Suprapubic skin (tissue), 4 donors: ENCODE measurements at places on chromosomes 5 and 9.

GRCh38 chr5:14063691-14064090 is 79.5 kb upstream of the TRIO start:
- no peak overlapping the region for H3K27ac ChIP-seq
- DNase-seq, result no peak
- no peaks in the 10 kb centered on the region for H3K27me3 ChIP-seq
- no peaks in the 10 kb centered on the region for H3K36me3 ChIP-seq
- no peak overlapping the region for H3K4me3 ChIP-seq

GRCh38 chr5:135534609-135535419 is 950 bp downstream of the NEUROG1 start:
- no peak overlapping the region for H3K27ac ChIP-seq
- peaks cover 85% of the 10 kb centered on the region for H3K27me3 ChIP-seq
- H3K36me3 ChIP-seq, result no peaks in the 10 kb centered on the region

GRCh38 chr5:133866160-133866902 is 102.1 kb downstream of the C5orf15 start:
- peaks cover 16% of the 10 kb centered on the region for H3K4me1 ChIP-seq
- no peaks in the 10 kb centered on the region for H3K27me3 ChIP-seq
- no peak overlapping the region for H3K4me3 ChIP-seq

DNA sequence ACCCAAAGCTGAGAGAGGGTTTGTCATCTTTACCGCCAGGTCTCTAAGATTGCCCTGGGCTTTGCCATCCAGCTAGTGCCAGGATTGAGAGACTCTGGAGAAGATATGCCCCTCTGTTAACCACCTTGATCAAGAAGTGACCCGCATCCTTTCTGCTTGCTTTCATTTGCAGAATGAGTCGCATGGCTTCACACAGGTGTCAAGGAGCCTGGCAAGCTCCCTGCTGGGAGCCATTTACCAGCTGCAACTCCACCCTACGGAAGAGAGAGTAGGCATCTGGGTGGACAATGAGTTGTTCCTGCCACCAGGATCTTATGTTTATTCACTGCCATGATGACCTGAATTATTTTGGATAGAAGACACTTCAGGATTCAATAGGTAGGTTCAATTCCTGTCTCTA is 43.0 kb downstream of the HSD17B3 start:
- H3K4me1 ChIP-seq, result no peaks in the 10 kb centered on the region
- no peaks in the 10 kb centered on the region for H3K36me3 ChIP-seq
- H3K4me3 ChIP-seq, result no peak overlapping the region

GRCh38 chr9:27086818-27087680 is 22.0 kb upstream of the TEK start:
- H3K36me3 ChIP-seq, result no peaks in the 10 kb centered on the region
- no peak for DNase-seq
- no peaks in the 10 kb centered on the region for H3K4me1 ChIP-seq
- H3K27ac ChIP-seq, result no peak overlapping the region
- H3K4me3 ChIP-seq, result no peak overlapping the region

DNA sequence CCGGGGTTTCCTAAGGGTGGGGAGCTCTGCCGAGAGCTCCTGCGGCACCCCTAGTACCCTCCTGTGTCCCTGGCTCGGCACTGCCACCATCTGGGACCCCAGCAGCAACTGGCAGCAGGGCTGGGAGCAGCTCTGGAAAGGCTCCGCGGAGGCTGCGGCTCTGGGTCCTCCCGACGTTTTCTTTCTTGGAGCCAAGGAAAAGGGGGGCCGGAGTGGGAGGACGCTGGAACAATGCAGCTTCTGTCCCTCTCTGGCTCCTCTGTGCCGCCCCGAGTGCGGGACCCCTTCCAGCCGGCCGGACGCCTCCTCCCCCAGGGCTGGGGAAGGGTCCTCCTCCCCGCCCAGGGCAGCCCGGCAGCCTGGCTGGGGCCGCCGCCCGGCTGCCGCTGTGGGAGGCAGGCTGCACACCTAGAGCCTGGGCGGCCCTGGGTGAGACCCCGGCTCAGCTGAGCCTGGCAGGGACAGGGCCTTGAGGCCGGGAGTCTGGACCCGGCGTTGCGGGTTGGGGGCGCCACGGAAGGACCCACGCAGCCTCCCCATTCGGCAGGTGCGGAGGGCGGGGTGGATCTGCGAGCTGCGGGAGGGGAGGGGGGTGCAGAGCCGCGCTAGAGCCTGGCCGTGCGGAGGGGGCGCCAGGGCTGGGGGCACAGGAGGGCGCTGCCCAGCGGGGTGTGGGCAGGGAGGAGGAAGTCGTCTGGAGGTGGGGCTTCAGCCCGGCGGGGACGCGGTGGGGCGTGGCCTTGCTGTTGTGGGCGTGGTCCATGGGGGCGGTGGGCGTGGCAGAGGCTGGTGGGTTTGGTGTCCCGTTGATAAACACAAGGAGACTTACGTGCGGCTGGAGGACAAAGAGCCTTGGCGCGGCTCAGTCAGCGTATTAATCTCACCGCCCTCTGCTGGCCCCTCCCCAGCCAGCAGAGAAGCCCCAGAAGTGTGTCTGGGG is 15.1 kb downstream of the GPSM1 start:
- peaks cover 48% of the 10 kb centered on the region for H3K4me1 ChIP-seq
- peaks cover 18% of the 10 kb centered on the region for H3K36me3 ChIP-seq
- no peaks in the 10 kb centered on the region for H3K27me3 ChIP-seq
- H3K4me3 ChIP-seq, result peak overlapping the region; percentile 52

DNA sequence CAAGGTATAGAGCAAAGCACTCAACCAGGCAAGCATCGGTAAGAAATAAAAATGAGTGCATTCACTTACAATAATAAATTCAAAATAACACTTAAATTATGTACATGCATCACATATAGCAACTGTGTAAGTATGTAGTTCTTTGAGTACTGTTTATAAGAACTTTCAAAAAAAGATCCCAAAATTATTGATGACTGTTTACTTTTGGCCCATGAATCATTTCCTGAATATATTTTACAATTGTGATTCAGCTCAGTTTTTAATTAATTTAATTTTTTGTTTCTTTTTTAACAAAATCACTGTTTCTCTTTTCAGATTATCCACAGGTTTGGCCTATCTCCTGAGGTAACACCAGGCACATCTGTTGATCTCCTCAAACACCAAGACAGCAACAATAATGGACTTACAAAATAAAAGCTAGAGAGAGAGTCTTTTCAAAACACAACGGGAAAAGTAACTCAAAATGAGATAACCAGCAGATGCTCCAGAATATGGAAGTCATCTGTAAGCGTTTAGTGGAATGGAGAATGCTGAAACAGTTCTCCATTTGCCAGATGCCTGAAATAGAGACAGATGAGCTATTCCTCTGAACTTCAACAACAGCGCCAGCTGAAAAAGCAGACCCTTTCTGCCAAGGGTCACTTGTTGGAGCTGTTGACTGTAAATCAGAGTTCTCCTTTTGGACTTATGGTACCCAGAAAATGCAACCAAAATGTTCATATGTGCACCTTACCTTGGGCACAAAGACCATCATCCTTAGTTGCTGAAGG is 348.6 kb upstream of the RGMB start:
- no peaks in the 10 kb centered on the region for H3K4me1 ChIP-seq
- H3K4me3 ChIP-seq, result no peak overlapping the region
- no peaks in the 10 kb centered on the region for H3K36me3 ChIP-seq
- no peak for DNase-seq
- H3K27me3 ChIP-seq, result no peaks in the 10 kb centered on the region

DNA sequence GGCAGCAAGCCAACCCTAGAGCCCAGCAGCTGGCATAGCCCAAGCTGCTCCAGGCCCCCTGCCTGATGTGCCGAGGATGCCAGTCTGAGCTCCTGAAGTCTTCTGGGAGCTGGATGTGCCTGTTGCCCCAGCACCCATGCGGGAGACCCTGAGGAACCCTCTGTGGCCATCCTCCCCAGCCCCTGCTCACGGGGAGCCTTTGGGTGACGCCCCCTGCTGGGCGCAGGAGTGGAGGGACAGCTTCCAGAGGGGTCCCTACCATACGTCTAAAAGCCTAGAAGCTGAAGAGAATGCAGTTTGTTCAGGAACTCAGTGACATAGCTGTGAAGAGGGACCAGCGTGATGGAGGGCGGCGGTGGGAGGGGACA is 33.1 kb upstream of the MVB12B start:
- H3K4me3 ChIP-seq, result no peak overlapping the region
- no peak overlapping the region for H3K27ac ChIP-seq
- H3K36me3 ChIP-seq, result no peaks in the 10 kb centered on the region

DNA sequence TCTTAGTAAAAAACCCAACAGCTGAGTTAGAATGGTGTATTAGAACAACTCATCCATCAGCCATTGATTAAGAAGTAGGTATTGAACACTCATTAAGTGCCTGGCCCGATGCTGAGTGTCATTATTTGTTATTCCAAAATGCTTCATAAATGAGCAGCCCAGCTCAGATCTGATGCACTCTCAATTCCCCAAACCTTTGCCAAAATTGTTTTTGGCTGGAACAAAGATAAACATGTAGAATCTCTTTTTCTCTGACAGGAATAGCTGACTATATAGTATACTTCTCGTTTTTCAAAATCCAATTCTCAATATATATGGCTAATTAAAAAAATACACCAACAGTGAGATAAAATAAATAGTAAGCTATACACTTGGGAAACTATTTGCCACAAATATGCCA is 20.0 kb upstream of the ANKRD55 start:
- DNase-seq, result no peak
- H3K36me3 ChIP-seq, result no peaks in the 10 kb centered on the region
- no peak overlapping the region for H3K27ac ChIP-seq
- no peak overlapping the region for H3K4me3 ChIP-seq
- peaks cover 3% of the 10 kb centered on the region for H3K4me1 ChIP-seq

DNA sequence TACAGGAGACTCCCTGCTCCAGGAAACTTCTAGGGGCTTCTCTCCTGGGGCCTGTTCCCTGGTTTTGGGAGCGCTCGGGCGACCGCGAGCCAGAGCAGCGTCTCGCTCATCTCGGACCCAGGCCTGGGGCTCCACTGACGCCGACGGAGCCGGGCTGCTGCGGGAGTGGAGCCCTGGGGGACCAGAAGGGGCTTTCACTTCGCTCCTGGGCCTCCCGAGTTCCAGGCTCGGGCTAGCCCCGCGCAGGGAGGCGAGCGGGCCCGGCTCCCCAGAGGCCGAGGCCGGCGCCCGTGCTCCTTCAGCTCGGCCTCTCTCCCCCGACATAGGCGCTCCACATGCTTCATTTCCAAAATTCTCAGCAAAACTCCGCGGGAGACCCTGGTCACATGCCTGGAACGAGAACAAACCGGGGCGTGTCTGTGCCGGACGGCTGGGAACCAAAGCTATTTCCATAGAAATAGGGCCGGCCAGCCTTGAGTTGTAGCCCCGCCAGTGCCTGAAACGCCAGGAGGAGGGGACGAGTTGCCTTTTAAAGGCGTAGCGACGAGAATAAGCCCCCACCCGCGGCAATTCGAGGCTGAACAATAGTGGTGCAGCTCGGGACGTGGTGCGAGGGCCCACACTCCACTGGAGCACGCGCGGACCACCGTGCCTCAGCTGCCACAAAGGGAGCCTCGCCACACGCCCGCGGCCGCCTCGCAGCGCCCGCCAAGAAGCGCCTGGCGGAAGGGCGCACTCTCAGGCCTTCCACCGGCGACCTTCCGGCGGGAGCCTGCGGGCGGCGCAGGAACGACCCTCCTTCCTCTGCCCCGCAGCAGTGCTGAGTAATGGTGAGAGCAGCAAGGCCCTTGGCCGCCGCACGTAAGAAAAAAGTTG is 1.1 kb upstream of the G3BP1 start:
- H3K36me3 ChIP-seq, result no peaks in the 10 kb centered on the region
- peak overlapping the region; percentile 75 for H3K4me3 ChIP-seq
- H3K27ac ChIP-seq, result peak overlapping the region; percentile 98
- peak; percentile 91 for DNase-seq
- no peaks in the 10 kb centered on the region for H3K27me3 ChIP-seq
- peaks cover 34% of the 10 kb centered on the region for H3K4me1 ChIP-seq

- peak overlapping the region; percentile 34 for H3K4me3 ChIP-seq
- no peaks in the 10 kb centered on the region for H3K27me3 ChIP-seq
- peak overlapping the region; percentile 19 for H3K27ac ChIP-seq
- H3K36me3 ChIP-seq, result no peaks in the 10 kb centered on the region
These were observed 17.4 kb upstream of the ADRB2 start for GRCh38 chr5:148808864-148809642.

GRCh38 chr5:134143944-134144941 is 29.8 kb downstream of the TCF7 start:
- DNase-seq, result no peak
- peaks cover 85% of the 10 kb centered on the region for H3K36me3 ChIP-seq
- no peak overlapping the region for H3K4me3 ChIP-seq
- no peaks in the 10 kb centered on the region for H3K27me3 ChIP-seq

GRCh38 chr5:15160091-15160490 is 288.5 kb upstream of the ANKH start:
- H3K36me3 ChIP-seq, result no peaks in the 10 kb centered on the region
- no peak for DNase-seq
- no peak overlapping the region for H3K27ac ChIP-seq

DNA sequence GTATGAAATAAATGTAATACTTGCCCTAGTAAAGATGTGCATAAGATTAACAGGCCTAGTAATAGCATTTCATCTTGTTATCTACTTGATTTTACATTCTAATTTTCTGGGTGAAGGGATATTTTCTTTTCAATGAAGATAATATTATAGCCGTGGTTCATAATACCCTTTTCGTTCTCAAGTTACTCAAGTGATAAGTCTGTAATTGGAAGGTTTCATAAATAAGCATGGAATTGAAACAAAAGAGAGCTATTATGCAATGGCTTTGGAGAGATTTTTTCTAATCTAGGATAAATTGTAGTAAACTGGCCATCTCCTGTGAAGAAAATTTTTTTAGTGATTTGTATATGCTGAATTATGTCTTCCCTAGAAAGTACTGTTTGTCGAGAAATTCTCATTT is 19.0 kb downstream of the NAA35 start:
- no peak overlapping the region for H3K4me3 ChIP-seq
- H3K27me3 ChIP-seq, result no peaks in the 10 kb centered on the region
- no peak overlapping the region for H3K27ac ChIP-seq
- H3K36me3 ChIP-seq, result peaks cover 19% of the 10 kb centered on the region
- peaks cover 6% of the 10 kb centered on the region for H3K4me1 ChIP-seq
- no peak for DNase-seq

- DNase-seq, result no peak
- no peaks in the 10 kb centered on the region for H3K36me3 ChIP-seq
- peaks cover 29% of the 10 kb centered on the region for H3K4me1 ChIP-seq
- H3K27me3 ChIP-seq, result no peaks in the 10 kb centered on the region
- no peak overlapping the region for H3K27ac ChIP-seq
These were observed 8.3 kb downstream of the MVB12B start for GRCh38 chr9:126334721-126335621.

DNA sequence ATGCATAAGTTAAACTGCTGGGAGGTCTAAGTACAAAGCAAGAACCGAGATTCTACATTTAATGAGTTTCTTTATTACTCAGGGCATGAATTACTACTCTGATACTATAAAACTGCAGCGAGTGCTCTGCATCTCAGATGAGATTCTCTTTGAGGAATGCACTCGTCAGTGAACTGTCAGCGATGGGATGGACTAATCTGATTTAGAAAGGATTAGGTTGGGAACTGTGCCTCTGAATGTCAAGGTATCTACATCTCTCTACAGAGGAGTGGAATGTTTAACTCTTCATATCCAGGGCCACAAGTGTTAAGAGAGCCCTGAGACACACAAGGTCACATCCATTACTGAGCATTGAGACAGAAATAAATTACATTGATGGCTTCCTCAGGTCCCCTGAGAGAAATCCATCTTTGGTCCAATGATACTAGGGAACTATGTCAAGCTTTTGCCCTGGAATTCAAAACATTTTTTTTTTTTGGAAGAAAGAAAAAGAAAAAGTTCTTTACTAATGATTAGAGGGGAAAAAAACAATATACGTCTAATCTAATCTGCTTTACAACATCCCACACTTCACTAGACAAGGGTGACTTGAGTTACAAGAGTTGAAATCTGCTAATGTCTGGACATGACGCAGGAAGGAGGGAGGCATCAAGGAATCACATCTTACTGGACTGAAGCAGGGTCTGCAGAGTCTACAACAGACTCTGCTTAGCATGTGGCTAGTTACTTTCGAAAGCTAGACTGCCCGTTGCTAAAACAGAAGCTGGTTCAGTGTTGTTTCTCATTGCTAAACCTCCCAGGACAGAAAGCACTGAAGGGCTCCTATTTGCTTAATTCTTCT is 270.0 kb upstream of the TLE4 start:
- no peaks in the 10 kb centered on the region for H3K27me3 ChIP-seq
- no peaks in the 10 kb centered on the region for H3K4me1 ChIP-seq
- no peak for DNase-seq
- no peak overlapping the region for H3K4me3 ChIP-seq
